Left cardiac atrium (tissue), 4 donors: ENCODE measurements at places on chromosomes 12 and 14. TPM values are rescaled to one million over a fixed set of nuclear protein-coding genes. Genes with fewer than 3 reads are reported as not detected.

STAT2 gene
- total RNA-seq = 68.1 TPM

LPAR5 gene
- 1.8 TPM for total RNA-seq

CKAP4 gene
- total RNA-seq = 36.2 TPM

ALG10 gene
- 6.0 TPM for total RNA-seq

LAG3 gene
- 0.62 TPM for total RNA-seq

LRRC10 gene
- total RNA-seq = 12.0 TPM

LBHD2 gene
- 0.47 TPM for total RNA-seq

ARHGEF40 gene
- 25.5 TPM for total RNA-seq

LRFN5 gene
- total RNA-seq = 0.79 TPM

PELI2 gene
- total RNA-seq = 3.7 TPM

ANKS1B gene
- 3.1 TPM for total RNA-seq

SRRM4 gene
- 0.21 TPM for total RNA-seq

RDH16 gene
- total RNA-seq = 0.29 TPM

SPRING1 gene
- 10.7 TPM for total RNA-seq

TBC1D30 gene
- total RNA-seq = 3.0 TPM

KCNC2 gene
- not detected for total RNA-seq

RBM19 gene
- 18.1 TPM for total RNA-seq

C12orf42 gene
- total RNA-seq = not detected

SLC25A47 gene
- not detected for total RNA-seq

EML5 gene
- total RNA-seq = 0.84 TPM

RPL10L gene
- total RNA-seq = not detected

PLEKHG7 gene
- not detected for total RNA-seq
